ENCODE measurements at places on chromosomes 16 and 17.
A peak's percentile ranks its signal among the peaks of the same experiment; 100 is the strongest.

GRCh38 chr16:28001184-28001583, 62.3 kb downstream of the GSG1L start:
- DNase-seq: no peak

DNA sequence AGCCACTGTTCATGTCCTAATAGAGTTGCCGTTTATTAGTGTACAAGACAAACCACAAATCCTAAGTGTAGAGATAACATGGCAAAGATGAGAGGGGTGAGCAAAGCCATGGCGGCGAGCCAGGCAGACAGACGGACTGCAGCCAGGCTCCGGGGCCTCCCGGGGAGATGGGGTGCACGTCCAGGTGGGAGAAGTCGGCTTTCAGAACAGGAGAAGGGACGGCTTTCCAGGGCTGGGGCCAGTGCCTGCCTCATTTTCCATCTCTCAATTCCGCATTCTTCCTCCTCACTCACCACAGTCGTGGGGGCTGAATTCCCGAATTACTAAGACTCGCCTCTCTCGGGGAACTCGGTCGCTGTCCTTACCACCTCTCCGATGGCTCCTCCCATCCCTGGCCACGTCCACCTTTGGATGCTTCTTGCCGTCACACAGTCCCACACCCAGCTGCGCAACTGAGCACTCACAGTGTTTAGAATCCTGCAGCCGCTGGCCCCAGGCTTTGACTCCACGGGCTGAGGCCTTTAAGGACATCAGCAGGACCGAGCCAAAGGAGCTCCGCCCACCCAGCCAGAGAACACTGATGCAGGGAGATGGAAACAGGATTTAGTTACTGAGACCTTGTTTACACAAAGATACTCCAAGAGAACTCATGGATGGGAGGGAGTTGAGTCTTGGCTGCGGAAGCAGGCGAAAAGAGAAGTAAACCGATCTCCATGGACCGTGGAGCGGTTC, 59.7 kb downstream of the RNF112 start:
- DNase-seq: peak; percentile 87

DNA sequence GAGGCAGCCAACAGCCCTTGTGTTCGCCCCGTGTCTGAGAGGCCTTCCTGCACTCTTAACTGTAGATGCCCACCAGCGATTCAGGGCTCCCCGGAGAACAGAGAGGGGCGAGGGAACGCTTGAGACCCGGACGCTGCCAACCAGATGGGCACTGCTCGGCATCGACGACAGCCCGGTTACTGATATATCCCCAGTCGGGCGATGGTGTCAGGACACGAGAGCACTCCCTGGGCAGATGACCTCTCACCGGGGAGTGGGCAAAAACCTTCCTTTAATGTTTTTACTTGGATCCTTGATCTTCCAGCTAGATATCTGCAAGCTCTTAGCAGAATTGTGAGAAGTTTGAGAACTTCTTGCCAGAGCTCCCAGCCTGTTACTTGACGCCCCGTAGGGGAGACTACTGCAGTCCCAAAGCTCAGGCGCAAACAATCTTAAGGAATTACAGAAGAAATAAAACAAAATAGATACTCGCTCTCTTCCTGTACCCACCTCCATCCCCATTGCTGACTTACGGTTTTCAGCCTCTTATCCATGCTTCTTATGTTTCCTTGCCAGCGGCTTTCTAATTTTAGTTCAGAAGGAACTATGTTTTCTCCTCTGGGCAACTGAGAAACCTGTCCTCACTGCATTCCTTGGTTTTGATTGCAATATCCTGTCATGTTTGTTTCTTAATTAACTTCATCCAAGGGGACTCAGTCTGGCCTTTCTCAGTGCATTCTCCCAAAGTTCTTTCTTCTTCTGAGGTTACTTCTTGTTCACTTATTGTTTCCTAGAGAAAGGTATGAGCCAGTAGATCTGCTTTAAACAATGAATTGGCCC, 845 bp downstream of the SP2 start:
- DNase-seq: no peak

GRCh38 chr17:3401786-3402185, 3.6 kb upstream of the OR1E1 start:
- DNase-seq: no peak

DNA sequence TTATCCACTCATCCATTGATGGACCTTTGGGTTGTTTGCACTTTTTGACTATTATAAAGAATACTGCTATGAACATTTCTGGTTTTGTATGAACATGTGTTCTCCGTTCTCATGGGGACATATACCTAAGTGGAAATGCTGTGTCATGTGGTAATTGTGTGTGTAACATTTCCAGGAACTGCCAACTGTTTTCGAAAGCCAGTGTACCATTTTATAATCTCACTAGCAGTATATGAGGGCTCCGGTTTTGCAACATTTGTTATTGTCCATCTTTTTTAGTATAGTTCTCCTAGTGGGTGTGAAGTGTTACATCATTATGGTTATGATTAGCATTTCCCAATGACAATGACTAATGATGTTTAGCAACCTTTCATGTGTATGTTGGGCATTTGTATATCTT, 5.1 kb upstream of the TRIM25 start:
- no peak for DNase-seq

Data from testis (tissue), 5 donors.